HS-27A (cell line): ENCODE measurements at places on chromosomes 4 and X.
A peak's percentile ranks its signal among the peaks of the same experiment; 100 is the strongest.

DNA sequence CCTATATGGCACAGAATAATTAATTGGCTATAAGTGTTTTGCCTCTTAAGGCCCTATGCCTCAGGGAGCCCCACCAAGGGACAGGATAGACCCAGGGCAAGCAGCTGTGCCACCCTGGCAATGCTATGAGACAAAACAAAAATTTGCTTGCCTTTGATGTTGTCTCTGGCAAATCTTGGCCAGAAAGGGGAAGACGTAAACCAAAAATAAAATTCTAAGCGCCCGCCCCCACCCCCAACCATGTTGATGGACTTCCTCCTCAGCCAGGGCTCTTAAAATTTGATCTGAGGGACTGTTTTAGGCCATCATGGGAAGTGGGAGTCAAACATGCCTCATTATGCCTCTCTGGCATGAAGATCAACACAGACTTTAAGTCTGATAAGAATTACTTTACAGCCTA lies 130.5 kb upstream of the APOOL start:
- DNase-seq: no peak

GRCh38 chrX:130091980-130092522 lies 18.2 kb downstream of the ELF4 start:
- no peak for DNase-seq

DNA sequence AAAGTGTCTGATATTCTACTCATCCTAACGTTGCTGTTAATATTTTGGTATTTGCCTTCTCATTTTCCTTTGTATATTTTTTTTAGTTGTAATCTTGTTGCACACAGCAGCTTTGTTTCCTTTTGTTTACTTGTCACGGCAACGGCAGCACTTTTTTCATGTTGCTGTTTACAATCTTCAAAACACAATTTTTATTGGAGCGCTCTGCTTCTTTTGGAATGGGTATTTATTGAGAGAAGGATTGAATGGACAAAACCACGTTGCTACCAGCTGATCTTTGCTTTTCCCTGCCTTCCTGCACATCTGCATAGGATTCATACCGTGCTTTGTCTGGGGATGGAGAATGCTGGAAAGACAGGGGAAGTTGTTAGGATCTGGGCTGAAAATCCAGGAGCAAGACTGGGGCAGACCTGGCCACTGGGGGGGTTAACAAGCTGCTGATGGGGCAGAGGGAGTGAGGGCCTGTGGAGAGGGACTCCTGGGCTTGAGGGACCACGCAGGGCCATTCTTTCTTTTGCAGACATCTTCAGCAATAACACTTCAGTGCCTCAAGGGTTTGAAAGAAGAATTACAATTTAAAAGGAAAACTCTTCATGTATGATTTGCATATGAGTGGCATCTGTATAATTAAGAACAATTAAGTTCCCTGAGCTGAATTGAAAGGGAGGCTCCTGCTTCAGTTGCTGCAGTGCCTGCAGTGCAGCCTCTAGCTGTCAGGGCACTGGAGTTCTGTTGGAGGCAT lies 69.8 kb downstream of the TMEM131L start:
- DNase-seq: no peak

- DNase-seq: peak; percentile 56
Measured at GRCh38 chrX:154398668-154399526, 720 bp downstream of the RPL10 start.

GRCh38 chrX:103722505-103722904 lies 11.8 kb downstream of the TMEM31 start:
- DNase-seq: no peak

- DNase-seq: no peak
Measured at GRCh38 chr4:3208826-3209225, 40.1 kb upstream of the MSANTD1 start.

DNA sequence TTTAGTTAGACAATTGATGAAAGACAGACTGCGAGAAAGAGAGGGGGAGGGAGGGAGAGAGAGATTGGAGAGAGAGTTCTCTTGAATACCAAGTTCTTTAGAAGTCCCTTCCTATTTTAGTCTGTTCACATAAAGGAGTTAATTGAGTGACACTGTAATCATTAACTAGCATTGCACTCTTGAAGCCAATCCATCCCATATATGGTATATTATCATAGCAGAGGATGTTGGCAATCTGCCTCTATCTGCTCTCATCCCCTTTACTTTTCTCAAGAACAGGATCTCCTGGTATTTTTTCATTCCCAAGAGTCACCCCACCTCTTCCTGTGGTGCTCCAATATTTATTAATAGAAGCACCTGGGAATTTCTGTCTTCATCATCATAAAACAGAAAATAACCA lies 959.6 kb upstream of the NDST4 start:
- DNase-seq: no peak

DNA sequence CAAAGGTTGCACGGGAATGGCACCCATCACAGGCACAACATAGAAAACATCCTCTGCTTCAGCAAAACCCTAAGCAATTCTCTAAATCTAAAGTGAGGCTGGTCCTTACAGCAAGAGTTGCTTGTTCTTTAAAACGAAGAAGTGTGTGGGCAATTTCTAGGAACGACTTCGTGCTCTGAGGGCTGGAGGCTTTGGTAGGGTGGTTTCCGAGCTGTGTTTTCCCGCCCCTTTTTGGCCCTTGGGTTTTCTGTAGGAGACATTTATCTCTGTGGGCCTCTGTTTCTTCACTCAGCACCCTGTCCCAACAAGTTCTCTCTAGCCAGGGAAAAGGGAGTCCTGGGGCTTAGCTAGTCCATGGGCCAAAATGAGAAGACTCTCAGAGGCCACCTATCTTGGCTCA lies 84.2 kb downstream of the SLC2A9 start:
- DNase-seq: no peak

- DNase-seq: no peak
Measured at GRCh38 chr4:115780835-115781234, 667.4 kb upstream of the NDST4 start.

- no peak for DNase-seq
Measured at GRCh38 chrX:72105436-72105835, 26.3 kb downstream of the RTL5 start.

DNA sequence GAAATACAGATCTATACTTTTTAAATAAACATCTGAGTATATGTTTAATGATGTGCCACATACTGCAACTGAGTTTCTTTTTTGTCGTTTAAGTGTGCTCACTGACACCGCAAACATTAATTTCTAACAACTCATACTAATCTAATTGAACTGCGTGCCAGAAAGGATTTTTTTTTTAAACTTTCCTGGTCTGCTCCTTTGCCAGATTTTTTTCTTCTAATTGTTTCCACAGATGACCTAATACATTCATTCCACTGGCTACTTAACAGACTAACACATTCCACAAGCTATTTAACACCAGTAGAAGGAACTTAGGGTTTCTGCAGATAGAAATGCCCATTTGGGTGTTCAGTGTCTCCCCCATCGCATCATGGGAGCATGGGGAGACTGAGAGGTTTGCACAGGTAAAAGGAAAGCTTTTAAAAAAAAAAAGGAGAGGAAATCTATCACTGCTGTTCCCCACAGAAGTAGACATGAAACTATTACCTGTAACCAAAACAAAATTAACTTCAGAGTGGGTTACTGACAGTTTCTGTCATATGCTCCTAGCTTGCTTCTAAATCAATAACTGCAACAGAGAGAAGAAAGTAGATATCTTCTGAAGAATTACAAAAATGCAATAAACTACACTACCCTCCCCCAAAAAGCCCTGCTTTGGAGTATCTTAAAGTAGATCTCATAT lies 31.6 kb downstream of the SH3KBP1 start:
- no peak for DNase-seq

DNA sequence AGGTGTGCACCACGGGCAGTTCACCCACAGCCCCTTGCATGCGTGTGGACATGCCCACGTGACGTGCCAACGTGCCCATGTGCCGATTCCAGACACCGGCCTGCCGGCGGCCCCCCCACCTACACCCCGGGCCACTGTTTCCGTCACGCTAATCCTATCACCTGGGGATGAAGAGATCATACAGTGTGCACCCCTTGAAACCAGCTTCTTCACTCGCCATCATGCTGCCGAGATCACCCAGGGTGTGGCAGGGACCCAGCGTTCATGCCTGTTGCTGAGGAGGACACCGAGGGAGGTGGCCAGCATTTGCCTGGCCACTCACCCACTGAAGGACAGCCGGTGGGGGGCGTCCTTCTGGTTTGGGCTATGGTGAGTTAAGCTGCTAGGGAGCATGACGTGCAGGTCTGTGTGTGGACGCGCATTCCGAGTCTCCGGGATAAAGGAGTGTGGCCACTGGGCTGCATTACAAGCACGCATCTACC lies 14.1 kb downstream of the CTBP1 start:
- no peak for DNase-seq

DNA sequence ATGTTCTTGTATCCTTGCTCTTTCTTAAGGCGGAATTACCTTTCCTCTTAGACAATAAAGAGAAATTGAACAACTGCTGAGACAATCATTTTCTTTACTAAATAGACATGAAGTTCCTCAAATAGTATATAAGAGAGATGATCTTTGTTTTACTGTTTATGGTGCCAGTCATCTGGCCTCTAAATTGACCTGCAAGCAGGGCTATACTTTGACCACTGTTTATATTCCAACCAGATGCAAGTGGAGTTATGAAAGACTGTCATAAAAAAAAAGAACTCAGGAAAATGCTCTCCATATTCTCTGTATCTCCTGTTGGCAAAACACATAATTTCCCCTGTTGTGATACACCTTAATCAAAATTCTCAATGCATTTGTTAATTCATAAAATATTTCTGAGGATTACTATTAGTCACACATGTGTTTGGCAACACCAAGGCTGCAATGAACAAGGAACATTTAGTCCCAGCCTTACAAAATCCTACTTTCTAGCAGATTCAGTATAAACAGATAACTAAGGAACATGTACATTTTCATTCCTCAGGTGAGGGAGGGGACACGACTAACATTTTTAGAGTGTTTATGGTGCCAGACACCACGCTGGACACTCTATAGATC lies 562.3 kb downstream of the KCNIP4 start:
- no peak for DNase-seq

GRCh38 chr4:179344861-179345260 lies 1902.6 kb upstream of the AGA start:
- no peak for DNase-seq

GRCh38 chr4:35325908-35326453 lies 918.3 kb downstream of the ARAP2 start:
- no peak for DNase-seq

GRCh38 chr4:64781737-64782326 lies 372.6 kb upstream of the TECRL start:
- peak; percentile 47 for DNase-seq

GRCh38 chr4:16026160-16026761 lies 57.6 kb downstream of the PROM1 start:
- DNase-seq: peak; percentile 14

- DNase-seq: no peak
Measured at GRCh38 chr4:106353786-106354185, 14.8 kb downstream of the GIMD1 start.

- DNase-seq: no peak
Measured at GRCh38 chr4:110815950-110816349, 193.1 kb upstream of the PITX2 start.

- DNase-seq: no peak
Measured at GRCh38 chr4:7647600-7648543, 213.1 kb upstream of the PSAPL1 start.

- DNase-seq: no peak
Measured at GRCh38 chrX:96703816-96704215, 19.2 kb downstream of the DIAPH2 start.

DNA sequence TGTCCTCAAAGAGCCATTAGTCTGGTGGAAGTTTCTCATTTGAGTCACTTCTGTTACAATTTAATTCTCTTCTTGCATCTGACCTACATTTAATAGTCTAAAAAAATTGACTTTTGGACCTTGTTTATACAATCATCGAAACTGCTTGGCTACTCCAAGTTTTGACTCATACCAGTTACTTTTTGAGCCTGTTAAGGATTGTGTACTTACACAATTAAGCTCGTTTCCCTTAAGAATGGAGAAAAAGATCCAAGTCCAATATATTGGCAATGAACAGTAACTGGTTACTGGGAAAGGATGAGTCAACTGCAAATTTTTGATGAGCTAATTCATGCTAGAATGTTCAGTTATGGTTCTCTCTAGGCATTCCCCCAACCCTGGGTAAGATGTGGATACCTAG lies 58.2 kb downstream of the DCX start:
- DNase-seq: no peak

- DNase-seq: no peak
Measured at GRCh38 chrX:30657196-30658161, 4.3 kb downstream of the GK start.

GRCh38 chr4:25092139-25092538 lies 61.4 kb upstream of the LGI2 start:
- DNase-seq: no peak

DNA sequence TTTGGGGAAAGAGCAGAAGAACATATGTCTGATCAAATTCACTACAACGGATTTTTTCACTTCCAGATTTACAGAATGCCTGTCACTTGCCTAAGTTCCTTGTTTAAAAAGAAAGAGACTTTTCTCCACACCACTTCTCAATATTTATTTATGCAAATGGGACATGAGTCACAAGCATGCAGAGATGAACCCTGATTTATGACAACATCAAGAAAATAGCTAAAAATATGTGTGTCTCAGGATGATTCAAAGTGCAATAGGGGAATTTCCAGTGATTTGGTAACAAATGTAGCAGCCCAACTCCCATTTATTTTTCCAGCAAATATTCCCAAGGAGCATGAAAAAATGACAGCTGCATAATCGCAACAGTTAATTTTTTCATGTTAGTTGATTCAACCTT lies 180.4 kb upstream of the FAT1 start:
- no peak for DNase-seq

GRCh38 chrX:119692191-119693039 lies 553 bp downstream of the SEPTIN6 start:
- DNase-seq: no peak

GRCh38 chrX:121150217-121150616 lies 102.8 kb downstream of the GLUD2 start:
- no peak for DNase-seq

DNA sequence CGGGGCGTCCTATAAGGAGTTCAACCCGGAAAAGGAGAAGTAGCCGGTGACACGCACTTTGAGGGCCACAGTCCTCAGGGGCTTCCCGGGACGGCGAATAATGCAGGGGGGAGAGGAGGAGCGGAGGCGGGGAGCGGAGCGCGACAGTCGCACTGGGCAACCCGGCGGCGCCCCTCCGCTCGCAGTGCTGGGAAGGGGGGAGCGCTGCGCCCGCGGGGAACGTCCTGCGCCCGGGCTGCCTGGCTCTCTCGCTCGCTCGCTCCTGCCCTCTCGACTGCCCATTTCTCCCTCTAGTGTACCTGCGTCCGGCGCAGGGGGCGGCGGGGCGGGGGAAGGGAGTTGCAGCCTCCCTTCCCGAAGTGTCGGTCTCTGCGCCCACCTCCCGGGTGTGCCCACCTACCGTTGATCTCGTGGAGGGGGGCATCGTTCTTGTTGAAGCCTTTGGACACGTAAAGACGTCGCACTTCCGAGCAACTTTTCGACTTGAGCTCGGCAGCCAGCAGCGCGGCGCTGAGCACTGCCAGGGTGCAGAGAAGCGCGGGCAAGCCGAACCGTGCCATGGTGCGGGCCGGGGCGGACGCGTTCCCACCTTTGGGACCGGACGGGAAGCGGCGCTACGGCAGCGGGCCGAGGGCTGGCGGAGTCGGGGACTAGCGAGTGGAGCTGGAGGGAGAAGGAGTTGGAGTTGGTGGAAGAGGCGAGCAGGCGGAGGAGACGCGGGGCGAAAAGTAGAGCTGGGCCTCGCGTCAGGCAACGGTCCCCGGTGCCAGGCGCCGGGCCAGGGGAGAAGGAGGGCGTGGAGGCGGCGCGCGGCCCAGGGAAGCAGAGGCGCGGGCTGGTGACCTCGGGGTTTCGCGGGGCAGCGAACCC lies 648 bp downstream of the GPC4 start:
- DNase-seq: no peak
